Activated gamma-delta T cell (primary cell): ENCODE measurements at places on chromosomes 7 and 10.

- no peak for DNase-seq
Observed at GRCh38 chr10:49362596-49363260, 33.2 kb downstream of the DRGX start.

- no peak for DNase-seq
Observed at GRCh38 chr10:123577921-123578461, 88.2 kb upstream of the GPR26 start.

GRCh38 chr7:29289156-29290021 lies 94.8 kb downstream of the CHN2 start:
- no peak for DNase-seq

DNA sequence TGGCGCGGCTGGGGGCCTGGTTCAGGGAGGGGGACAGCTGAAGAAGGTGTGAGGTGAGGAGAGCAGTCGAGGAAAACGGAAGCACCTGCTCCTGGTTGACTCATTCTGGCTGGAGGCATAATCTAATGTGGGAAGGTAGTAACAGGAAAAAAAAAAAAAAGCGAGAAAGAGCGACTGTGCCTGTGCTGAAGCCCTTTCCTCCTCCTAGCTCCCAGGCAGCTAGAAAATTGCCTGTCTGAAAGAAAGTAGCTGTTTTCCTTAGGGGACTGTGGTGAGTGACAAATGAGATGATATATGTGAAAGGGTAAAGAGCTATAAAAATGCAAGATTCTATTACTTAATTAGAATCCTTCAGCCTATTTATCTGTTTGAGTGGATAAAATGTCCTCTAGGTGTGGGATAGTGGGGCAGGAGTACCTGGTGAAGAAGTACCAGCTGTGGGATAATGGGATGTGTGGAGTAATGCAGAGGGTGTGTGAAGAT lies 4.9 kb upstream of the MEST start:
- no peak for DNase-seq

DNA sequence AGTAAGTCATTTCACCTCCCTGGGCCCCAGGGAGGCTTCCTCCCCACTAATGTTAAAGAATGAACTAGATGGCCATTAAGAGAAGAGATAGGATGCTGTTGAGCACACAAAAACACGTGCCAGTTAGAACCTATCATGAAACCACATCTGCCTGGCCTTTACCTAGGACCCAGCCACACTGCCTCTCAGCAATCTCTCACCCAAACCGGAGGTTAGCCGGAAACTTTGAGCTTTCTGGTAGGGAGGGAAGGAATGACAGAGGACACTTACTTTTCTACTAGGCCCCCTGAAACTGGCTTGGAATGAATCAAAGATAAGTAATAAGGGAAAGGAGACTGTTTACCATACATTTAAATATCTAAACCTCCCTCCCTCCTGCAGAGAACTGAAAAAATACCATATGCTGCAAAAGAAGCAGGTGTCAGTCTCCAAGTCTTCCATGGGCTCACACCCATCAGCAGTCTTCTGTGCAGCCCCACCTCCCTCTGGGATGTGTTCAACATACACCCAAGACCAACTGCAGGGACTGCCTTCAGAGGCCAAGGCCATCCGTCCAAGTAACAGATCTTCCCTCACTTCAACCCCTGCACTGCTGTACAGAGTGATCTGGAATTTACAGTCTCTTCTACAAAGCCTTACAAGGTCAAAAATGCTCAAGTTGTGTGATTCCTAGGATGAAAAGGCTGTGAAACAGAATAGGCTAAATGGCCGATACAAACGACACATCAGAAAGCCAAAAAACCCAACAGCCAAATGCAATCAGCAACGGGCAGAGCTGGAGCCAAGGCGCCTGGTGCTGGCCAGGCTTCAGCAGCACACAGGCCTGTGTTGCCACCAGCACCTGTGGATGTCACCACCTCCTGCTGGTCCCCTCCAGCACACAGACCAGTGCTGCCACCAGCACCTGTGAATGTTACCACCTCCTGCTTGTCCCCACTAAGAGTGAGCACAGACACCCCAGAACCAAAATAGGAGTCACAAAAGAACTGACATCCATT lies 42.4 kb downstream of the SORBS1 start:
- DNase-seq = no peak

DNA sequence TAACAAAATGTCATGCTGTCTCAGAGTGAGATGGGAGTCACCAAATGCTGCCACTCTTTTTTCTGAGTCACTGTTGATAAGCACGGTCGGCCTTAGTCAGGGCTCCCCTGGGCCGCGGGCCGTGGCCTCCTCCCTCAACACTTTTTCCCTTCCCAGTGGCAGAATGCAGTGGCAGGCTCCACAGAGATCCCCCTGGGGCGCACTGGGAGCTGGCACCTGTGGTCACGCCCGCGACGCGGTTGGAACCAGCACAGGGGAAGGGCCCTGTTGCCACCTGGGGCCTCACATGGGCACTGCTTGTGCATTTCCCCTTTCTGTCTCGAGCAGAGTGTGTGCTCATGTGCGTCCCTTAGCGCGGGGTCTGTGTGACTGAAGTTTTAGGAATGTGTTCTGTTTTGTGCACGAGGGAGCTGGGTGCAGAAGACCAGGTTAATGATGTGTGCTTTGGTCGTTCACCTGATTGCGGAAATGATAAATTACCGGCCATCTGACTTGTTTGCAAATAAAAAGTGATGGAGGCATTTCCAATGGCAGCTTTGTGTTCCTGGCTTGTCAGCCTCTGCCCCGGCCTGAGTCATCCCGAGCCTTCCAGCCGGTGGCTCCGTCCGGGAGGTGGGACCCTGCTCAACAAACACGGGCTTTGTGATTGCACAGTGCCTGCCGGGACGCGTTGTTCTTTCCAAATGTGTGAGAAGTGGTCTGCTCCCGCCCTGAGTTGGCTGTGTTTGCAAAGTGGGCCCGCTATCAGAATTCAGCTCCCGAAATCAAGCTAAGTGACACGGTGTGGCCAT lies 100.7 kb downstream of the NKX6-2 start:
- DNase-seq = no peak

GRCh38 chr7:81715984-81716588 lies 53.8 kb downstream of the HGF start:
- DNase-seq = no peak

DNA sequence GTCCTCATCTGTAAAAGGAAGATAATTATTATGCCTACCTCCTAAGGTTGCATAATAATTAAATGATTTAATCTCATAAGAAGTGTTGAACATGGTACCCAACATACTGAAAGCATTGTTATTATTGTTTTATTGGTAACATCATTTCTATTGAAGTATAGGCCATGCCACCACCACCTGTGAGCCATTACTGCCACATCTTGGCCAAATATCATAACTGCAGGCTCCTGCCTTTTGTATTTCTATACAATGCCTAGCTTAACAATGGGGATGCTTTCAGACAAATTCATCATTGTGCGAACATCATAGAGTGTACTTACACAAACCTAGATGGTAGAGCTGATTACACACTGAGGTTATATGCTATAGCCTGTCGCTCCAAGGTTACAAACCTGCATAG lies 61.1 kb upstream of the NPSR1 start:
- no peak for DNase-seq

DNA sequence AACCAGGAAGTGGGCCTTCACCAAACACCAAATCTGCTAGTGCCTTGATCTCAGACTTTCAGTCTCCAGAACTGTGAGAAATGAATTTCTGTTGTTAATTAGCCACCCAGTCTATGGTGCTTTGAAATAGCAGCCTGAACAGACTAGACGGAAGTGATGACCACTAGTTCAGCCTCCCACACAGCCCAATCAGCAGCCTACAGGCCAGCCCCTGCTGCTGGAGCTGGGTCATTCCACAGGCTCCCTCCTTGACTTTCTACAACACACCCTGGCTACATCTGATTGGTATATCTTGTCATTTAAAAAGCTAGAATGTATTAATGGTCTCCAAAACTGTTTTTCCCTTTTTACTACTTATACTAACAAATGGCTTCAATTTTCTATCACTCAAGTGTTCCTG lies 277.2 kb upstream of the TAC1 start:
- DNase-seq = no peak

DNA sequence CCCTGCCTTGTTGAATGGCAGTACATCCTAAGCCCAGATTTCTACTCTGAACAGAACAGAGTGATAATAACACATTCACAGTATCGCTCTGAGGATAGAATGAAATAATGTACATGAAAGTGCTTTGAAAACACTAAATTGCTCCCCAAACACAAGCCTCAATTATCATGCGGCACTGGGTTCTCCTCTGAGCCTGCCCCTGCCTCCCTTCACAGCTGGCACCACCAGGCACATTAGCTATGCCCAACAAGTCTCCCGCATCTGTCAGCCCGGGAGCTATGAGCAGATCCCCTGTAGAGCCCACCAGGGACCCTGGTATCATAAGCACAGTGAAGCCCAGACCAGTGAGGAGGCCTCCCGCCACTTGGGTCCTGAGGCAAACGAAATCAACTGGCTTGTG lies 405.5 kb downstream of the GRID1 start:
- no peak for DNase-seq

- DNase-seq = no peak
Observed at GRCh38 chr7:46153583-46153950, 232.5 kb upstream of the IGFBP3 start.

- DNase-seq = no peak
Observed at GRCh38 chr7:24882989-24883621, 96.9 kb downstream of the OSBPL3 start.

DNA sequence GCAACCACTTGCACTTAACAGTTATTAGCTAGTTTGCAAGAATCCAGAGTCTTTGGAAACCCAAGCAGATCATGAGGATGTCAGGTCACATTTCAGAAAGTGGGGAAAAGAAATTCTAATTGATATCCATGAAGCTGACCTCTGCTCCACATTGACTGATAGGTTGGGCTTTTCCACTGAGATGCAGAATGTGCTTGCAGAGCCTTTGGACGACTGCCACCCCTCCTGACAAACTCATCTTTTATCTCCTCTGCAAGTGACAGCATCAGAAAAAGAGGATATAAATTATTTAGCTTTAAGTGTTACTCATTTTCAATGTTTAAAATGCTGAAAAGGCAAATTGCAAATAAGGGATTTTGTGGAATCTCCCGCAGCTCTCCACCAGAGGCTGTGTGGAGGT lies 75.3 kb downstream of the C10orf90 start:
- no peak for DNase-seq
